ENCODE measurements at places on chromosomes 3 and 15. TPM values are rescaled to one million over a fixed set of nuclear protein-coding genes. Genes with fewer than 3 reads are reported as not detected.

Gene CCK
- total RNA-seq: not detected

Gene TMEM41A
- total RNA-seq: 14.8 TPM

Gene PIGZ
- 63.7 TPM for total RNA-seq

Gene SEMA6D
- 34.7 TPM for total RNA-seq

DNA sequence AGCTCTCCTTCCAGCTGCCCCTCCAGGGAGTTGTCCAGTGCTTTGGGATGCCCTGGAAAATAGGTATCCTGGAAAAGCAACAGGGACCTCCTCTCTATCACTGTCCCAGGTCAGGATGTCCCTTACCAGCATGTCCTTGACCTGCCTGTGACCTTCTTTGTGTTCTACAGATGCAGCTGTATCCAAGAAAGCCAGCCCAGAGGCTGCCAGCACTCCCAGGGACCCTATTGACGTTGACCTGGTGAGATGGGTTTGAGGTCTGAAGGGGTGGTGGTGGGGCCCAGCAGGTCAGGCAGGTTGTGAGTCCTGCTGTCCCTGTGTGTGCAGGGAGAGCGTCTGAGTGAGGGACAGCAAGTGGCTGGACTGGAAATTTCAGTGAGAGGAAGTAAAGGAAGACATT, 30.2 kb downstream of the PML start:
- no peak for DNase-seq

GRCh38 chr3:5019411-5020241, 40.4 kb downstream of the BHLHE40 start:
- DNase-seq: peak; percentile 54

DNA sequence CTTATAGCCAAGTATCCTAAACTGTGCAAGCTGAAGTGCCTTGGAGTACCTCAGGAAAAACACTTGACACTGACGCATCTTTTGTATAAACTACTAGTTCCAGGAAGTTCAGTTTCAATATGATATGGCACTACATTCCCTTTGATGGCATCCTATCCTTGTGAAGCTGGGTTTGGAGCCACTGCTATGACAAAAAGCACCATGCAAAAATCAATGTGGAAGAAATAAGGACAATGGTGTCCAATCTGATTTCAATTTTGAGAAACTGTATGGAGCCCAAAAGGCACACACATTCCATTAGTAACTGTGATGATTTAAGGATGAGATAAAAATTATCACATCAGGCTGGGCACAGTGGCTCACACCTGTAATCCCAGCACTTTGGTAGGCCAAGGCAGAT, 5.6 kb downstream of the RPS27L start:
- no peak for DNase-seq

- no peak for DNase-seq
Measured at GRCh38 chr3:128864351-128864811, 15.0 kb upstream of the ACAD9 start.

DNA sequence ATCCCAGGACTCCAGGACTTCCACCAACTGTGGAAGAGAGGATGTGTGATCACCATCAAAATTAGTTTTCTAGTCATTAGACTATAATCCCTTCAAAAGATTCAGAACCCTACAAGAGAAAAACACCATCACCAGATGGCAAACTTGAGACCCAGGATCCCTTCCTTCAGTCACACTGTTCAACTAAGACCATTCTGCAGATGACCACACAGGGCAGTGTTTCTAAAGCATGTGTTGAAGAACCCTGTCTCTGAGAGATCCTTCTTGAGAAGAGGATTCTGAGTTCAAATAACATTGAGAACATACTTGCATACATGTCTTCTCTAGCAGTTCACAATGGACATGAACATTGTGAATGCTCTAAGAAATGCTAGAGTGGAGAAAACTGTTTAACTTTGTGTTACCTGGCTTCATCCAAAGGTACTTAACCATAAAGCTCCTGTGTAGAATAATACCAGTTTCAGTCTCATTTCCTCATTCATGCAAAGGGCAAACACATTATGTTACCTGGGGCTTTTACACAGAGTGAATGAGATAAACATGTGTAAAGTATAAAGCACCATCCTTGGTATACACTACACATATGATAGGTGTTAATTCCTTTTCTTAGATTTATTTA, 2.4 kb upstream of the ADGRG7 start:
- DNase-seq: no peak

DNA sequence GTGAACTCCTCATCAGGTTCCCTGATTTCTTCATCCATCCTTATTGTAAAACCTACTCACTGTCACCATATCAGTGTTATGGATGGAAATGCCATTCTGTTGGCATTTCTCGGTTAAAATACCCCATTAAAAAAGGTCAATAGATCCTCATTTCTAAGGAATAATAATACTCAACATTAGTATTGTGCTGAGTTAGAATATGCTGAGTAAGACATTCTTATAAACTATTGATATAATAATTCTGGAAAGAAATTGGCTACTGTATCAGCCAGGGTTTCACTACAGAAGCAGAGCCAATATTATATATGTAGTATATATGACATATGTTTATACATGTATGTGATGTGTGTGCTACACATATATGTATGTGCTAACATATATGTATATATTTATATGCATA, 95.4 kb upstream of the KCNH8 start:
- no peak for DNase-seq

GRCh38 chr15:87752250-87752951, 504.1 kb downstream of the NTRK3 start:
- no peak for DNase-seq

- no peak for DNase-seq
Measured at GRCh38 chr3:183100376-183100775, 1.1 kb upstream of the MCCC1 start.

- no peak for DNase-seq
Measured at GRCh38 chr3:63245726-63246241, 32.3 kb upstream of the SYNPR start.

- no peak for DNase-seq
Measured at GRCh38 chr3:86244905-86245304, 746.0 kb downstream of the VGLL3 start.
